ENCODE measurements at places on chromosomes 2 and 18.

DNA sequence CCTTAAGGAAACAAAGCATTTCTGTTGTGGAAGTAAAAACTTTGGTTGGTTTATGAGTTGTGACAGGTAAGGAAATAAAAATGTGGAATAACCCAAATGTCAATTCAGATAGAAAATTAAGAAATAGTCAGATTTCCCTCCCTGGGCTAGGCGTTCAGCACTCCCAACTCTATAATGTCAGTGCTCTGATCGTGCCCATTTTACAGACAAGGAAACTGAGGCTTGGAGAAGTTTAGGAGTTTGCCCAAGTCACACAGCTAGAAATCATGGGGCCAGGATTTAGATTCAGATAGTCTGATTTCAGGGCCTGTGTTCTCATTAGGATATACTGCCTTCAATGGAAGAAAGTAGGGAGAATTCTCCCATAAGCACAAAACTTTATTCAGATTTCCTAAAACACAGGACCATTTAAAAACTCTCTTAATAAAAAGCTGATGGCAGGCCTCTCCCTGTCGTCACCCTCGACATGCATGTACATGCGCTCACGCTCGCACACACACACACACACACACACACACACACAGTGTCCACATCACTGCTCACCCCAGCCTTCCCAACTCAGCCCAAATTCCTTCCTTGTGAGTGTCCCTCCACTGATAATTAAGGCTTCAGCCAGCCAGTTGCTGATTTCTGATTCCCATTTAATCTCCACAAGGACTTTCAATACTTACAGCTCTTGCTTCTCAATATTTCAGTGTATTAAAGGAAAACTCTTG, 49.1 kb upstream of the SLC14A2 start:
- no peak for DNase-seq

DNA sequence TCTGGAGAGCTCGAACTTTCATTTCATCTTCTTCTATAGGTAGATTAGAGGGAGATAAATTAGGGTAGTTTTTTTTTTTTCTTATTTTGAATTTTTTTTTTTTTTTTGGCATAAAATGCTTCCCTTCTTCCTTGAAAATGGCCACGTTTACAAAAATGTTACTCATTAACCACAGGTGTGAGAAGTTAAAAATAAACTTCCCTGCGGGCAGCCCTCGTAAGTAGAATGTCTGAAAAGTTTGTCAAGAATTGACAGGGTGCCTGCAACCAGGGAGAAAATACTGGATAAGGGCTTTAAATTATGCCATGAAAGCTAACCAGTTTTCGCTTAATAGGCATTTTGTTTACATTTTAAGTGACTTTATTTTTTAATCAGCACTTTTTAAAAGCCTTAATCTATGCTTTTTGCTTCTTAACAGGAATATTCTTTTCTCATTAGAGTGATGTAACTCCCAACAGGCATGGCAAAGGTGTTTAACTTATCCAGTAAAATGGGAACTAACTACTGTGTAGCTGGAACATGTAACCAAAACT, 4.2 kb upstream of the FN1 start:
- no peak for DNase-seq

- no peak for DNase-seq
These were observed 503.6 kb downstream of the SPAG16 start for GRCh38 chr2:213787869-213788268.

- peak; percentile 1 for DNase-seq
These were observed 1027.7 kb downstream of the TMEM182 start for GRCh38 chr2:103789381-103790095.

GRCh38 chr18:25279133-25279532, 72.8 kb downstream of the ZNF521 start:
- DNase-seq = no peak

- DNase-seq = no peak
These were observed 138.4 kb downstream of the EIPR1 start for GRCh38 chr2:3238951-3239841.

GRCh38 chr2:98708396-98709186, 22.3 kb downstream of the MGAT4A start:
- no peak for DNase-seq

DNA sequence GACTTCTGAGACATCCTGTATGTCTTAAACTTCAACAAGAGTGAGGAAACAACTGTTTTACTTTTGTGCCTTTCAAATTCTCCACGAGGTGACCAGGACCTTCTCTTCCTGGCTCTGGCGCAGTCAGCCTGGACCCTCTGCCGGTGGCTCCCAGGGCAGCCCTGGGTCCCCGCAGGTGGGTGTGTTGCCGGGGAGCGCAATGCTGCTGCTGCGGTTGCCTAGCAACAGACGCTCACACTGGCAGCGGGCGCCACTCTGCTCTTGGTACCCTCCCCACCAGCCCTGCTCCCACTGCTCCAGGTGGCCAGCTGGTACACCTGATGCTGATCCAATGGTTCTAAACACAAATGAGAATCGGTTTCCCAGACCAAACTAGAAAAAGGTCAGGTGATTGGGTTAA, 58.7 kb downstream of the GNAL start:
- no peak for DNase-seq

GRCh38 chr18:74856928-74857327, 259.3 kb downstream of the ZNF407 start:
- DNase-seq = no peak

- peak; percentile 77 for DNase-seq
These were observed 58.3 kb downstream of the FBXO36 start for GRCh38 chr2:229980431-229981184.

DNA sequence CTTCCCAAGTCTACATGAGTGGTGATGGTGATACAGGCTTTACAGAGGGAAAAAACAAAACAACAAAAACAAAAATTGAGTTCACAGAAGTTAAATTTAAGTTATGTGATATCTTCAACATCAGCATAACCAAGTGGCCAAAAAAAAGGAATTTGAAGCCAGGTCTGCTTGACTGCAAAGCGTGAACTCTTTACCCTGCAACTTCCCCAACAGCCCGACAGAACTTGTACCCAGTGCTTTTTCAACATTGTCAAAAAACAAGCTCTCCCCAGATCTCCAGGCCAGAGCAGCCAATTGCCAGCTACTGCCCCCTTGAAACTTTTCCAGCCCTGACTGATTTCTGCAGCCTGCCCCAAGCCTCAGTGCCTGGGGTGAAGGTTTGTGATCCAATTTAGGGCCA, 76.7 kb downstream of the RNF144A start:
- DNase-seq = no peak

DNA sequence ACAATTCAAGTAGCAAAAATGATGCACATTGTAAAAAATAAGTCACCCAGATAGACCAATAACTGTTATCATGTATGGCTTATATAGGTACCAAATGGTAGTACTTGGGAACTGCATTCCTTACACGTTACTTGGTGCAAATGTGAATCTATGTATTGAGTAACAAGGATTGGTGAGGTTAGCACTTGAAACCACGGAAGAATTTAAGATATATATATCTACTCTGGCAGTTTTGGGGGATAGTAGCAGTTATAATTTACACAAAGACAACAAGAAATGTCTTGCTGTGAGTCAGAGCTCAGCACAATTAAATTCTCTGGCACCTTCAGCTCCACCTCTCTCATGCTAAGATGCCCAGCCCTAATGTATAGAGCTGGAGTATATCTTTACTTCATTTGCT, 359.4 kb upstream of the RAB12 start:
- no peak for DNase-seq

GRCh38 chr2:30192314-30192713, 39.0 kb upstream of the LBH start:
- no peak for DNase-seq

DNA sequence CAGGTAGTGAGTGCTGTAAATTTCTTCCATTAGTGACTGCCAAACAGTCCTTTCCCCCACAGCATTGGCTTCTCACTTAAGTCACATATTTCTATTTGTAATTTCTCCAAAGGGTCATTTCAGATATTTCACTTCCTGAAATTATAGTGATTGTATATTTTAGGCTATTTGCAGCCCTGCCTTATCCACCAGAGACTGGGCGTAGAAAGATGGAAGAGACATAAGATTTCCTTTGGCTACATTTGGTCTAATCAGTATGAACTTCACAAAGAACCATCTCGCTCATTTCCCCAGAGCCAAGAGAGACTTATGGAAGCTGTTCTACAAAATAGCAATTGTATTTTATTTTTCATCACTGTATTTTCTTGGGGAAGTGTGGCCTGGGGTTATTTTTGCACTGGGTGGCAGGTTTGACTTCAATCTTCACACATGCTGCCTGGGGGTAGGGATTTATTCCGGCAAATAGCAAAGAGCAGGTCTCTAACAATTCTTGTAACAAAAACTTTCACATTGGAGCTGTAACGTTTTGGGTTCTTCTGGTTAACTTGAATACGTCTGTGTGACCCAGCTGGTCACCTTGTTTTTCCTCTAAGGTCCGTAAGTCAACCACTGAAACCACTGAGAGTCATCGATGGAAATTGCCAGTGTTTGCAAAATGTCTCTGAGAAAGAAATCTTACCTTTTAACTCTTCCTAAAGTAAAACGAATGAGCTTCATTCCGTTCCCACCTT, 170.6 kb upstream of the SERPINE2 start:
- DNase-seq = no peak

GRCh38 chr2:101002562-101003277, 631 bp downstream of the RPL31 start:
- DNase-seq = no peak

DNA sequence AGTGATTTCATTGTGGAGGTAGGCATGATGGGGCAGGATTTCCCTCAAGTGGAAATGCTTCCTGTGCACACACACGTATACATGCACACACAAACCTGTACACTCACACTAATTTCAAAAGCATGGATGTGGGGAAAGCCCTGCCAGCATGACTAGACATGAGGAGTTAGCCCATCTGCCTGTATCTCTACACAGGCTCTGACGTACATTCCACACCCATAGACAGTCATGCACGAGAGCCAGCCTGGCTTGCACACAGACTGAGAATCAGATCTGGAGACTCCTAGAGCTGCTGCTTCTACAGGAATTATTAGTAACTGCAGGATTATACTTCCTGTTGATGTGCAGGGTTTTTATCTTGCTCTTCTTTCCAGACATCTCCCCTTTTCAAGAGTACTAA, 27.3 kb upstream of the NFU1 start:
- DNase-seq = no peak

DNA sequence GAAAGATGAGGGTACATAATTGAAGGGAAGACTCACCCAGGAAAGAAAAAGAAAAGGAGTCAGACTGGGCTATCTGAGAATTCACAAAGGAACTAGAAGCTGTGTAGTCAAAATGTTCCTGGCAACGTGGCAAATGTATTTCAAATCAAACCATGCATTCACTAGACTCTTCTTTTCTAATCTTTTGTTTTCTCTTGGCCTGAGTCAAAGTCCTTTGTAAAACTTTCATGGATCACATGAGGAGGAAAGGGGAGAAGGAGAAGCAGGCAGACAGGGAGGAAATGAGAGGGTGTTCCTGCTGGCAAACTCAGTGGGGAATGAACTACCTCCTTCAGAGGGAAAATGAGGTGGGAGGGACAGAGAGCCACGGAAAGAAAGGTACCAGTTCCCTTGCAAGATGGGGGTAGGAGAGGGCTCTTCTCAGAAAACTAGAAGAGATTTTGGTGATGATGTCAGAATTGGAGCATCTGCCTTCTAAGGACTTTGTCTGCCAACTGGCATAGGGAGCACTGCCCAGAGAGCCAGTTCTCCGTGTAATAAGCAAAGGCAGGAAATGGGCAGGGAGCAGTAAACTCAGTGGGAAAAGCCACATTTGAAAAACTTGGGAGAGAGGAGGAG, 51.4 kb downstream of the SLC8A1 start:
- no peak for DNase-seq

DNA sequence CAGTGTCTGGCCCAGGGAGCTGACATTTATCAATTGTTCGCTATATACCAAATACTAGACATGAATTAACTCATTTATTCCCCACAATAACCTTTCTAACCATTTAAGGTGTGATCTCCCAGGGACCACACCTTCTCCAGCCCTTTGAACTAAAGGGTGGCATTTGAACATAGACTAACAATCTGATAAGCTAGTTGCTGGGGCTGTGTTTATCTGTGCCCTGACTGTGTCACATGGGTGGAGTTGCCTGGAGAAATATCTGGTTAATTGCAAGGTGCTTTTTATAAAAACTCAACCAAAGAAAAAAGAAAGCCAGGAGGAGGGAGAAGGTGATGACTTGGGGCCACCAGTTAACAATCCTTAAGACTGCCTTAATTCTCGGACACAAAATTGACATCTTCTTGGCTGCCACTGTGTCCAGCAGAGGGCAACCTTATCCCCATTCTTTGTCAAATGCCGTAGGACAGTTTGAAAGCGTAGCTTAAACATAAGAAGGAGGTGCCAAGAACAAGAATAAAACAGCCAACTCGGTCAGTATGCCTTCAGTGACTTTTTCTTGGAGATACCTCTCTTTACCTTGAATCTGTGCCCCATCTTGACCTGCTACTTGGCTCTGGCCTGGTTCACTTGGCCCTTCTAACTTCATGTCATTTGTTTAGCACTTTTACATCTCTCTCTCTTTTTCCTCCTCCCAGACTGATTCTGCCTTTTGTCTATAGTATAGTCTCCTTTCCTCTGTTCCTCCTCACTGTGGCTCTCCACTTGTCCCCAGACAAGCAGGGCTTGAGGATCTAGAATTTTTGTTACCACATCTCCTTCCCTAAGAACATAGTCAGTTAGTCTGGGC, 183.4 kb downstream of the MYO3B start:
- peak; percentile 53 for DNase-seq

DNA sequence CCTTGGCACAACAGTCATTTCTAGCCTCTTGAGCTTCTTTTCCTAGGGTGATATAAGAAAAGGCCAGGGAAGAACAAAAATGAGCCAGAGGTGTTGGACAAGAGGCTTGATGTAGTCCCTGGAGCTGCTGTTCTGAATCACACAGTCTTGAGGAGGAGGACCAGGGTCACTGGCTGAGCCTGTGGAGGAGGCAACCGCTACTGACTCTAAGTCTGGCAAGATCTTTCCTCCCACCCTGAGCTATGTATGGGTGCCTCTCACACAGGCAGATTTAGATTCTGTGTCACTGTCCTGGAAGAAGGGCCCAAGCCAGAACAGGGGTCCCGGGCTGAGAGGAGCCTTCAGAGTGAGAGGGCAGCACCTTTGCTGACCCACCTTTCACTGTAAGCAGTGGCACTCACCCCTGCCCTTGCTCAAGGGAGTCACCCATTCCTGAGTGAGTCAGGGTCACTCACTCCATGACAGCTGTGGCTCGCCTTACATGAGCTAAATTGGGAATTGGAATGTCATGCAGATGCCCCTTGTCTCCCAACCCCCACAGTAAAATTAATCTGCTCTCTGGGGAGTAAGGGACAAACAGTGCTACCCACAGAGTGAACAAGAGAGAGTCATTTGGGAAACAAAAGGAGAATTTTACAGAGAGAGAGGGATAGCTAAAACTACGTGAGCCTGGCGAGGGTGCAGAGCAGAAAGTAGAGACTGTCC, at the start of gene TRIM54:
Gene TRIM54 (plus strand): TSS at position 575 of the 705 bp plus-strand sequence. CDS start 303 bp downstream, outside the sequence.
- no peak for DNase-seq

DNA sequence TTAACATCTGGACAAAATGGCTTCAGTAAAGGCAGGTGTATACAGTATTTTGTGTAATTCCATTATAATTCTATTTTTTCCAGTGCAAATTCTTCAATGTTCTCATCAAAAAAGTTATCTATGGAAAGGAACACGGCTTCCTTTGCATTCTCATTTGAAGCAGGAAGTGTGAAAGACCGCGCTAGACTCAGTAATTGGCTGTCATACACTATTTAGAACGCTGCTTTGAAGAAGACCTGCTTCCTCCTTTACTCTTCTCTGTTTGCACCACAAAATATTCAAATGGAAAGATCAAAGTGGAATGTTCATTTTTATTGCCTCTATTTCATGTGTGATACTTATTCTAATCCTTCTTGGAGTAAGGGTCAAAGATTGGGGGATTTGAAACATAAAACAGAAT, 883.7 kb downstream of the TSN start:
- DNase-seq = no peak

GRCh38 chr2:149094217-149095015, 55.9 kb downstream of the LYPD6B start:
- no peak for DNase-seq

- DNase-seq = peak; percentile 30
These were observed 522.0 kb downstream of the SPAG16 start for GRCh38 chr2:213806125-213806726.

All from LNCaP clone FGC (cell line).